ENCODE measurements at places on chromosomes 3 and 15.
A peak's percentile ranks its signal among the peaks of the same experiment; 100 is the strongest.

DNA sequence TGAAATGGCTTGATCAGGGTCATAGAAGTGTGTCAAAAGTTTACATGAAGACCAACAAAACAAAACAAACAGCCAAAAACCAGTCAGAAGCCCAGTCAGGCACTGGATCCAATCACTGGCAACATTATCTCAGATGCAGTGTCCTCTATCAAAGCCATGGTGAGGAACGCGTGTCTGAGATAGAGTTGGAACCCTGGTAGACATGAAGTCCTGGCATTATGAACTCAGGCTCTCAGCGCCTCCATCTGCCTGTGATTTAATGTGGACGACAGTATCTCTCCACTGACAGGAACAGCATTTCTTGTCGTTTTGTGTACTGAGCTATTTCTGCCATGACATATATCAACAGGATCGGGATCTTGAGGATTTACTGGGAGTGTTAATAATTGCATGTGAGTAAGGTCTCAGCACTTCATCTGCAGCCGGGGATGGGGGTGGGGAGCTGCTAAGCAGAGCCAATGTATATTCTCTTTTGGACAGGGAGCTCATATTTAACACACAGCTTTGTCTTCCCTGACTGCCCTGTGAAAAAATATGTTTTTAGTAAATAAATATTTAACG lies 1120.0 kb downstream of the IGSF11 start:
- DNase-seq, result no peak

DNA sequence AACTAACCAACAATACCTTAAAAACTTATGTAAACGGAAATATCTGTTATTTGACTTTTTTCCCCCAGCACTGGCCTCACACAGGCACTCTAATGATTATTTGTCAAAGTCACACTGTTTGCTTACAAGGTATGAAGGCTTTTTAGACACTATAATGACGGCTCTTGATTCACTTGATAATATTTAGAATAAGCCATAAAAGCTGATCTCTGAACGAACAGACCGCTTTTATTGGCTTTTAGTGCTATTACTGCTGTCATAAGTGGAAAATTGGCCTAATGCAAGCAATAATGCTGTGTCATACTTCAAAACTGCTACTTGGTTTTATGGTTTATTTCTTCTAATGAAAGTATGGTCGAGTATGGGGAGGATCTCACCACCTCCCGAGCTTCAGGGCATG lies 35.1 kb downstream of the MDFIC2 start:
- DNase-seq, result no peak

GRCh38 chr15:99253381-99254090 lies 2.3 kb downstream of the LRRC28 start:
- DNase-seq, result no peak

- no peak for DNase-seq
Measured at GRCh38 chr3:193774272-193774915, 181.4 kb downstream of the OPA1 start.

- DNase-seq, result no peak
Measured at GRCh38 chr3:33575311-33575710, 135.1 kb upstream of the UBP1 start.

GRCh38 chr3:37174532-37175126 lies at the start of gene LRRFIP2:
Gene LRRFIP2 (minus strand): TSS chr3:37174582. CDS start chr3:37148983, 25,599 bp downstream.
- DNase-seq, result no peak

DNA sequence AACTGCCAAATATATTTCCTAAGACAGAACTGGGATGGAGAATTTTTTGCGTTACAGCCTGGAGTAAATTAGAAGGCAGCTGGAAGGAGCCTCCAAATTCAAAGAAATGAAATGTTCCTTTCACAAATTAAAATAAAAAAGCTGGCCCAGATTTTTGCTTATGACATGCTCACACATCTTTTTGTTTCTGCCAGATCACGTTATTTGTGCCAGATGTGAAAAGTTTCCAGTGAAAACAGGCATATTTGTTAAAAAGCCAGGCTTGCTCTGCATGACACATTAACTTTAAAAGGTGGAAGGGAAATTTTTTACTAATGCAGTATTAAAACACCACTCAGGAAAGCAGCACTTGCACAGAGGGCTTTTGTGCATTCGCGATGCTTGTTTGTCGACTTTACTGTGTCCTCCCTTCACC lies 23.3 kb upstream of the ACKR4 start:
- peak; percentile 46 for DNase-seq

DNA sequence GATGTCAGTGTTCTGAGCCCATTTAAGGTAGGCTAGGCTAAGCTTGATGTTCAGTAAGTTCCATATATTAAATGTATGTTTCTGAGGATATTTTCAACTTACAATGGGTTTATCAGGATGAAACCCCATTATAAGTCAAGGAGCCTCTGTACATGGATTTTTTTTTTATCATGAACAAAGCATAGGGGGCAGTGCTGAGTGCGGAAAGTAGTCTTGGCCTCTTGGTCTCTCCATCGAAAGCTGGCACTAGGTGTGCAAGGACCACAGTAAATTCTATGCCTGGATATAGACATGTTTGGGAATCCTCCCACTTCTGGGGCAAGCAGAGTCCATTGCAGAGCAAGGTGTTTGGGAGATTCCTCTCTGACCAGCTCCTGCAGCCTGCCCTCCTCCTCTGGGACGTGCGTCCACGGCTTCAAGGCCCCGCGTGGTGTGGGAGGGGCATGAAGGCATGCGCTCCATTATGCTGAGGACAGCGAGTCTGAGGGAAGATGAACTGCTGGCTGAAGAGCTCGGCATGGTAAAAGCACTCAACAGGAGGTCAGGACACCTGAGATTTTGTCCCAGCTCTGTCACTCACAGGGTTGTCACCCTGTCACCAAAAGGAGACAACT lies 122.9 kb upstream of the LIPC start:
- no peak for DNase-seq

GRCh38 chr3:122318620-122319019 lies 6.4 kb upstream of the CSTA start:
- no peak for DNase-seq

DNA sequence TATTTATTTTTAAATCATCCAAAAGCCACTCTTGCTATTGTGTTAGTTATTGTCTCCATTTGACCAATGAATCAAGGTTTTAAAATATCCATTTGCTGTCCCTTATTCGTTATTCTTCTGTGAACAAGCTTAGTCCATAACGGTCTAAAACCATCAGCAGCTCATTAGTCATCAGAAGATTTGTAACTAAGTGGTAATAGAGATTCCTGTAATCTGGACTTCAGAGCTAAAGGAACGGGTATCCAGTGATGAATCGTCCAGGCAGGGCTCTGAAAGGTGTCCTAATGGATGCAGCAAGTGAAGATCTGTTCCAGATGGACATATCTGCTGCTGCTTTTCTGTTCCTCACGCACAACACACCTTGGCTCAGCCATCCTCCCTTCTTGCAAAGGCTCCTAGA lies 362.7 kb upstream of the CFAP20DC start:
- DNase-seq, result no peak

GRCh38 chr3:59867185-59868002 lies 817.6 kb upstream of the CFAP20DC start:
- DNase-seq, result no peak

GRCh38 chr3:148289159-148289558 lies 408.5 kb upstream of the AGTR1 start:
- DNase-seq, result no peak

GRCh38 chr3:32457971-32458471 lies 44.6 kb downstream of the CMTM6 start:
- no peak for DNase-seq

GRCh38 chr15:89845305-89845893 lies 30.7 kb upstream of the ANPEP start:
- DNase-seq, result no peak

GRCh38 chr15:42707873-42708544 lies 28.9 kb downstream of the CDAN1 start:
- no peak for DNase-seq

GRCh38 chr3:15797642-15798303 lies at the start of gene ANKRD28:
Gene ANKRD28 (minus strand): TSS chr3:15797979. CDS start chr3:15796521, 1,458 bp downstream.
- peak; percentile 52 for DNase-seq

- no peak for DNase-seq
Measured at GRCh38 chr15:89396723-89397652, 62.4 kb upstream of the POLG start.

- DNase-seq, result peak; percentile 75
Measured at GRCh38 chr3:16513141-16514020, at the start of gene RFTN1. Gene RFTN1 (minus strand): TSS chr3:16513699. CDS start chr3:16493869, 19,830 bp downstream.

- no peak for DNase-seq
Measured at GRCh38 chr3:122356402-122356801, 26.6 kb downstream of the MIX23 start.

DNA sequence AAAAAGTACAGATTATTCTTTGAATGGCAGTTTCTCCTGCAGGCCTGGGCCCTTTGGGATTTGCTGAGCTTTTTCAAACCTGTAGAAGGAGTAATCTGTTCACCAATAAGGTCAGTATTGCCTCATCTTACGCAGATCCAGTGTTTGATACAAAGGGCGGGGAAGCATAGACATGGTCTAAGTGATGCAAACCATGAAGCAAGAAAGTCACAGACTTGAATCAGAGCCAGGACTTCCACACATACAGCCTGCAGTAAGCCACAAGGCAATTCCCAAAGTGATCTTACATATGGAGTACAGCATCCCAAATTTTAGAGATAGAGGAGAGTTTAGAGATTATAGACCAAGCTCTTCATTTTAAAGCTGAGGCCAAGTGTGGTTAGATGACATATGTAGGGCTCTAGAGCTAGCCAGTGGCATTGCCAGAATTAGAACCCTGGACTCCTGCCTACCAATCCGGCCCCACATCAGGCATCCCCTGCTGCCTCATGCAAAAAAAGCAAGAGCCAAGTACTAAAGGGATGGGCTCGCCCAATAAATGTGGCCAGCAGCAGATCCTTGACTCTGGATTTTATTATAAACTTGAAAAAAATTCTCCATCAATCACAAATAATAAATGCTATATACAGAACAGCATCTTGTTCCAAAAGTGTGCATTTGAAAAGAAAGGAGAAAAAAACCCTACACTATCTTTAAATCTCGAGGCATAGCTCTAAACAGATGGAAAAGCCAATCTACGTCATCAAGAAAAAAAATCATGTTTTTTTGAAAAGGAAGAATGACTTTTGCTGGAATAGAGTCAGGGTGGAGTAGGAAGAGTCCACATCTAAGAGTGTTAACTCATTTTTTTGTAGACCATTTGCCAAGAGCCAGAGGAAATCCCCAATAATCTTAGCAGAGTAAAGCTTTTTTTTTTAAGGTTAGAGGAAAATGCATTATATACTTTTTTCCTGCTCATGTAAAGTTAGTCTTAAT lies 24.0 kb downstream of the ABI3BP start:
- peak; percentile 42 for DNase-seq

DNA sequence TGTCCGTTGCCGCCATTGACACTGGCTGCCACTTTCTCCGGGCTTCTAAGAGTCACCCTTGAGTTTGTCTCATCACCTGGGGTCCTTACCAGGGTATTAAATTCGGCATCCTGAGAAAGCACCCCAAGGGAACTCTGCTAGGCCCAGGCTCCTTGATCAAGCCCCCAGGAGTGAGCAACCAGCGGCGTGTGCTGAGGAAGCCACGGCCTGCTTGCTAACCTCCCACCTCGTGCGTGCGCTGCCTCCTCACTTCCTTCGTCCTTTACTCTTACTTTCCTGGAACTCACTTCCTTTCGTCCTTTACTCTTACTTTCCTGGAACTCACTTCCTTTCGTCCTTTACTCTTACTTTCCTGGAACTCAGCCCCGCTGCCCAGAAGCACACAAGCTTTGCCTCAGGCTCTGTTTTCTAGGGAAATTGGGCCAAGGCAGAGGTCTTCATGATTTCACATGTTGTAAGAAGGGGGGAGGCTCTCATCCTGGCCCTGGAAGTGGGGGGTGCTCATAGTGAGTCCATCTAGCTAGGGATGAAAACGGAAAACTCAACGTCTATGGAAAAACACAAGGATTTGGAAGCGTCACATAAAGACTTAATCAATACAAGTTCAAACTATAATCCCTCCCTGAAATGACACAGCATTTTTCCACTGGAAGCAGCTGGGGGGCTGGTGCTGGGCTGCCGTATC lies 36.7 kb upstream of the BDH1 start:
- DNase-seq, result no peak
